PC-9 (cell line): ENCODE measurements at places on chromosomes 5 and 9. TPM values are rescaled to one million over a fixed set of nuclear protein-coding genes. Genes with fewer than 3 reads are reported as not detected.
A peak's percentile ranks its signal among the peaks of the same experiment; 100 is the strongest.

NR5A1 gene
- total RNA-seq, result 0.13 and 0.15 TPM in 2 replicates

DNA sequence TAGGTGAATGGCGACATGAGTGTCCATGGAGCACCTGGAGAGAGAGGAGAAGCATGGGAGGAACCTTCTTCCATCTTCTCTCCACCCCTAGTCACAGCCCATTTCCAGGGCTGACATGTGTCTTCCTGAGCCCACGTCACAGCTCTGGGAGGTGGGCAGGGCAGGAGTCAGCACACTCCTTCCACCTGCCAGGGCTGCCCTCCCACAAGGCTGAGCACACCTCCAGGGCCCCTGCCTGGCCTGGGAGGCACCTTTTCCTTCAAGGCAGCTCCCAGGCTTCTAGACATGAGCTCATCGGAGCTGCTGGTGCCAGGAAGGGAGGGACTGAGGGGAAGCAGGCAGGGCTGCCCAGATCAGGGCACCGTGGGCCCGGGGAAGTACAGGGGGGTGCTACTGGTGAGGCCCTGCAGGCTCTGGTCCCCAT is 13.6 kb upstream of the SYNPO start:
- no peak for DNase-seq

GRCh38 chr5:34717426-34718327 is 61.5 kb downstream of the RAI14 start:
- DNase-seq, result peak; percentile 100

- DNase-seq, result no peak
These were observed 82.0 kb downstream of the UGCG start for GRCh38 chr9:111978616-111979015.

DNA sequence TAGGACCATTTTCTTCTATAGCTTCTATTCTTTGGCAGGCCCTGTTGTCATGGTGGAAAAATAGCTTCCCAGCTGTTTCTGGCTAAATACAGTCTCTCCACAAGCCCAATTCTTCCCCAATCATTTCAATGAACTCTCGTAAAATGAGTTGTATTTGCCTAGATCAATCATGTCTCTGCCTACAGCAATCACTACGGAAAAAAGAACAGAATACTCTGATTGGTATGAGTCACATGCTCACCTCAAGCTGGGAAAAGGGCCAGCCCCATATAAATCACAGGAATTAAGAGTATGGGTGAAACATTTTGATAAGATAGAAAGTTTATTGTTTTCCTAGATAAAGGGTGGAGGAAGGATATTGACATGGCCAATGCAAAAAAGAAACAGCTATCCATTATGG is 711.4 kb downstream of the EFNA5 start:
- DNase-seq, result peak; percentile 48

DNA sequence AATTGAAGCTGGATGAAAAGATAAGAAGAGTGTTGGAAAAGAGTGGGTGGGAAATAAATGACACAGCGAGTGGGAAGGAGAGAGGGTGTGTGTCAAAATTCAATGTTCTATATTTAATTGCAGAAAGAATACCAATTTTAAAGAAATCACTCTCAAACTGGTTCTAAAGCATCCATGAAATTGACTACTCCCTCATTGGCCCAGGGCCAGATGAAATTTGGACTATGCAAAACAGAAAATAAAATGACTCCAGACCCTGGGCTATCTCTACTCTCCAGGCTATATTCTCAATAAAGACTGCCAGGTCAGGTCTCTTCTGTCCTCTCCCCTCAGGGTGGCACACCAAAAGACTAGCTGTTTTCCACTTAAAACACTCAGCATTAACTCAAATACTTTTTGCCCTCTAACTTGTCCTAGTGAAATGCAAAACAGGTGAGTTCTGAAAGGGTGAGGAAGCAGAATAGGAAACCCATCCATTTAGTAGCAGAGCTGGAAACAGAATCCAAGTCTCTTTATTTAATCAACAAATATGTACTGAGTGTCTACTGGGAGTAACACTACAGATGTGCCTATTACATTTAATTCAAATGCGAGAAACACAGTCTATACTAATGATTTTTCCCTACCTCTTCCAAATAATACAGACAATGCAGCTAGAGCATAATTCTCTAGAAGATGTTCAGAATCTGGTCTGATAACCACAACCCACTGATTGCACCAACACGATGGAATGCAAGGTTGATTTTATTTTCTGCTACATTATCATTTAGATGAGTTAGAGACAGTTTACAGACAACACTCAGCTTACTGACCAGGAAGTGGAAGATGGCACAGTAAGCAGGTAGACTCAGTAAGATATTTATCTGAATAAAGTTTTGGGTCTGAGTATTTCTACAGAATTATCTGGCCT is 42.1 kb downstream of the EFCAB9 start:
- no peak for DNase-seq

PGGT1B gene
- total RNA-seq, result 30.9 and 31.1 TPM in 2 replicates

NR2F1-AS1 gene
- total RNA-seq, result 5.9 and 6.0 TPM in 2 replicates

IL5 gene
- not detected in 2 replicates for total RNA-seq

GRCh38 chr5:150066436-150066835 is 19.9 kb downstream of the CSF1R start:
- DNase-seq, result no peak

RFESD gene
- 4.6 and 5.0 TPM in 2 replicates for total RNA-seq

DNA sequence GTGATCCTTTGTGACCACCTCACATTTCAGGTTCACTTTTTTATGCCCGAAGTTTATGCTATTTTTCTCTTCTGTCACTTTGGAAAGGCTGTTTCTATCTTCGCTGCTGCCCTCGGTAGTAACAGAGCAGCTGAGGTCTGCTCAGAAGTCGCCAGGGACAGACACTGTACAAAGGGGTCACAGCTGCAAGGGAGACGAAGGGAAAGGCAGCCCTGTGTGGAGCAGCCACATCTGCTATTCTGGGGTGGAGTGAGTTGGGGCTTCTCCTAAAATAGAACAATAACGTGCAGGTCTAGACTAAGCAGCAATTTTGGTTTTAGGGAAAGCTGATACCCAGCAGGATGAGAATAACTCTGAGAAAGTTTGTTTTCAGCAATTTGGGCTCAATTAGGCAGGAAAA is 72.5 kb downstream of the ACTL7B start:
- DNase-seq, result no peak
